Mucosa of descending colon (tissue), 3 donors: ENCODE measurements at places on chromosomes 4 and X. TPM values are rescaled to one million over a fixed set of nuclear protein-coding genes. Genes with fewer than 3 reads are reported as not detected.

- DNase-seq: no peak
Measured at GRCh38 chr4:75698963-75699228, 25.5 kb upstream of the USO1 start.

DNA sequence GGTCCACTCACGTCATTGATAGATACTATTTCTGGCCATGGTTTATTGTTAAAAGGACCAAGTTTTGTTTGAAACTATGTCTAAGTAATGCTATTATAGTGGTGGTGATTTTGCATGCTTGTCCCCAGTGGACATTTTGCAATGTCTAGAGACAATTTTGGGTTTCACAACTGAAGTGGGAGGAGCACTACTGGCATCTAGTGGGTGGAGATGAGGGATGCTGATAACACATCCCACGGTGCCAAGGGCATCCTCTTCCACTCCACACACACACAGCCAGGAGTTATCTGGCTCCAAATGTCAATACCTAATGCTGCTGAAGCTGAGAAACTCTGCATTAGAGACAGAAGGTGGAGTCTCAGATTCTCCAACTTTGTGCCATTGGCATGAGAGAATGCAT is 131.2 kb downstream of the FRMPD4 start:
- no peak for DNase-seq

GRCh38 chr4:1347410-1347864 is 429 bp downstream of the UVSSA start:
- DNase-seq: peak; percentile 82

Gene SLC10A6
- total RNA-seq: not detected

Gene HPSE
- total RNA-seq: 6.9 TPM
